Stimulated activated CD8-positive, alpha-beta memory T cell treated with anti-CD3 and anti-CD28 coated beads, Interleukin-7, amount 100 ng/mL, for 24 hours (primary cell): ENCODE measurements at places on chromosomes 4 and X.

DNA sequence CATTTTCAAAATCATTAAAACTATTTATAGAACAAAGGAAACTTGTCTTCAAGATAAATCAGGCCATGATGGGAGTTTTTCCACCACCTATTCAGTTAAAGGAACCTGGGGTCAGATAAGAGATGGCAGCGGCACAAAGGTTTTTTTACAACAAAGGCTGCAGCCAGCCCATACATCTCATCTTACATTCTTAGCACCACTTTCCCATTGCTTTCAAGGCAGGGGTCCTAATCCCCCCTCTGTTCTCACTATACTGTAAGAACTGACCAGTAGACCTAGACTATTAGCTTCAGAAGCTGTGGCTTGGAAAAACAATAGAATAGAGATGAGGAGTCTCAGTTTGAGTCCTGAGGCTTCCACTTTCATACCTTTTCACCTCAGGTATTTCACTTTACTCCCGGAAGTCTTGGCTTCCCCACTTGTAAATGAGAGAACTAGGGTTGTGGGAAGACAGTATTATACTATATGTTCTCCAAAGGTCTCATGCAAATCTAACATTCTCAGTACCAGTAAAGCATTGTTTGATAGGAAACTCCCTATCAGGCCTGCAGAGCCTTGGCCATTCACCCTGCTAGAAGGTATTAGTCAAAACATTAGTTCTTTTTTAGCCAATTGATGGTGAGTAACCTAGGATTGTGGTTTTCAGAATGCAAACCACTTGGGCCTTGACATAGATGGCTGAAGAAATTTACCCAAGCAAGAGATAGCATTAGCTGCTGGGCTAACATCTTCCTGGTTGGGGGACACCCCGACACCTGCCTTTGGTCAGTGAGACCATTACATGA is 182.9 kb upstream of the PBDC1 start:
- no peak for DNase-seq

- no peak for DNase-seq
Measured at GRCh38 chr4:5532100-5532499, 176.3 kb downstream of the EVC2 start.

GRCh38 chr4:1207157-1207470 is 34.7 kb upstream of the SPON2 start:
- DNase-seq, result no peak

GRCh38 chr4:7083597-7084563 is 16.0 kb upstream of the GRPEL1 start:
- DNase-seq, result no peak

DNA sequence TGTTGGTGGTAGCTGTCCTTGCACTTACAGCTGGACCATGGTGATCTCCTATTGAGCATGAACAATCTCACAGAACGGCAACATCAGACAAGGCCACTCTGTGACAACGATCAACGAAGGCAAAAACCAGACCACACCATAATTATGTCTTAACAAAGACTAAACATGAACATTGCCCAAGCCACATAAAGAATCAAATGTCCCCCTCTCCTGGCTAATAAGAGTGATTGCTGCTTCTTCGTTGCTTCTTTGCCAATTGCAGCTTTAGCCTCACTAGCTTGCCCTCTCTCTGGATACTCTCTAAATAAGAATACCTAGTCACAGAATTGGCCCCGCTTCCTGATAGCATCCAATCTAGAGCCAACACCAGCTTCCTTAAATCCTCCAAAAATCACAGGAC is 41.5 kb upstream of the PGRMC1 start:
- DNase-seq, result no peak
